Fibroblast of the aortic adventitia (primary cell): ENCODE measurements at places on chromosomes 1 and 21. TPM values are rescaled to one million over a fixed set of nuclear protein-coding genes. Genes with fewer than 3 reads are reported as not detected.

DNA sequence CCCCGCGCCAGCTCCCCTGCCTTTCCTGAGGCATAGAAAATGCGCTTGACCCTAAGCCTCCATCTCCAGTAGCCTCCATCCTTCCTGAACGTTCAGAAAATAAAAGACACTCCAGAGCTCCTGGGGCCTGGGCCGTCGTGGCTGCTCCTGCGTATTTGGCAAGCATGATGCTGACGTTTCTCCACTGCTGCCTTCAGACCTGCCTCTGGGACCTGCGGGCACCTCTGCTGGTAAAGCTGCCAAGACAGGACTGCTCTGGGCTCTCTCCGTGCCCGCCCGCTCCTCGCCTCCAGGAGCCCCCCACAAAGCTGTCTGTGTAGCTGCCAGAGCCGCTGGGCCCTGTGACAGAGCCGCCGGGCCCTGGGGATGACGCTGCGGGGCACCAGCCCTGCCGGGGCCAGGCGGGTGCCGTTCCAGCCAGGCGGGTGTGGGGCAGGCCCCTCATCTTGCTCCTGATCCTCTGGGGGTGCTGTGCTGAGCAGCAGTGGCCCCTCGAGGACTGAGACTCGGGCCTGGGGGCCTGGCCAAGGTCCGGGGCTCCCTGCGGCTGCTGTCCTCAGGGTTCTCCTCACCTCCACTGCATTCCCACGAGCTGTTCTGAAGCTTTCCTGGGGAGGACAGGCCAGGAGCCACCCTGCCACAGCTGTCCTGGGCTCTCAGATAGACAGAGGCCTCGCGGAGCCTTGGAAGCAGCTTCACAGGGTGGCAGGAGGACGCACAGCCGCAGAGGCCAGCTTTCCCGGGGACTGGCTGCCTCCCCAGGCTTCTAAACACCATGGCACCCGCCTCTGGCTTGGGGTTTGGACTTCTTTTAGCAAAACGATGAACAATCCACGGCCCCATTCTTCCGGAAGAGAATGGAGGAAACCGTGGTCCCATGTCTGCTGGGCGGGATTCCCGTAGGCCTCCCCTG is 48.1 kb downstream of the MORN1 start:
- DNase-seq: no peak

GRCh38 chr1:228455715-228456114 is 31.5 kb upstream of the RNF187 start:
- DNase-seq: peak; percentile 50

DNA sequence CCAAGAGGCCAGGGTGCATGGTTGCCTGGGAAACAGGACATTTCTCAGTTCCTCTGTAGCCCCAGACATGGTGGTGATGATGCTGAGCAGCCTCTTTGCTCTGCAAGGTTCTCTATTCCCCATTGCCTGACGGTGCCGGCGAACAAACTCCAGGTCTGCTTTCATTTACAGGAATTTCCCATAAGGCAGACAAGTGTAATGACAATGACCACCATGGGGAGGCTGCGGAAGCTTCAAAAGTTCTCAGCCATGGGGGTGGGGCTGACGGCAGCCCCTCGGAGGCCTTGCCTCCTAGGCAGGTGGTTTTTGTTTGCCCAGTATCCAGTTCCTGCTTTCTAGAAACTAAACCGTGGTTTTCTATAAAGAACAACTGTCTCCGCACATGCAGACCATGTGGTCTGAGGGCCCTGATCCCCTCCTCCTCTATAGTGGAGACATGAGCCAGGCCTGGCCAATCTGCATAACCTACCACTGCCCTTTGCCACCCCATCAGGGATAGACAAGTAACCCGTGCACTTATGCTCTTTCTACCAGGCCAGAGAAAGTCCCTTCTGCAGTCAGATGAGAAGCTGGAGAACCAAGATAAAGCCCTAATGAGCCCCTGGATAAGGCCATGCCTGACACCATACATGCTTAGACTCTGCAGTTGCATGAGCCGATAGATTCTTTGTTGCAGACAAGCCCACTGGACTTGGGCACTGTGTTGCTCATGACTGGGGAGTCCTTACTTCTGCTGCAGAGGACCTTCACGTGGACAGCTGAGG is 54.1 kb downstream of the LDLRAD2 start:
- no peak for DNase-seq

GRCh38 chr1:203564024-203564423 is 62.6 kb upstream of the ATP2B4 start:
- peak; percentile 85 for DNase-seq

DNA sequence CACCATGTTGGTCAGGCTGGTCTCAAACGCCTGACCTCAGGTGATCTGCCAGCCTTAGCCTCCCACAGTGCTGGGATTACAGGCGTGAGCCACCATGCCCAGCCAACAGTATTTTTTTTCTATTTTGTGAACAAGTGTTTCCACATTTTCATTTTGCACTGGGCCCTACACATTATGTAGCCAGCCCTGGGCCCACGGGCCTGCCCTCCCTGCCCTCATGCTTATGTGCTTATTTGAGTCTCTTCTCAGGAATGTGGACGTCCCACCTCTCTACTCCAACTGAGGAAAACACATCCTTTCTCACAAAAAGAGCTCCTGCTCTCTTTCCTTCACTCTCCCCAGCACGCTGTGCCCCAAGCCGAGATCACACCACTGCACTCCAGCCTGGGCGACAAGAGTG is 13.5 kb upstream of the ZBED6 start:
- DNase-seq: no peak

- no peak for DNase-seq
Measured at GRCh38 chr1:238581332-238581731, 690.6 kb upstream of the ZP4 start.

- no peak for DNase-seq
Measured at GRCh38 chr1:222466150-222466865, 81.6 kb downstream of the HHIPL2 start.

Gene GJA8
- not detected in 2 replicates for total RNA-seq

Gene PTPRU
- 25.8 and 36.6 TPM in 2 replicates for total RNA-seq
